ENCODE measurements at places on chromosomes 11 and 22.

GRCh38 chr11:19422276-19422675 lies 181.5 kb upstream of the E2F8 start:
- no peak for DNase-seq

DNA sequence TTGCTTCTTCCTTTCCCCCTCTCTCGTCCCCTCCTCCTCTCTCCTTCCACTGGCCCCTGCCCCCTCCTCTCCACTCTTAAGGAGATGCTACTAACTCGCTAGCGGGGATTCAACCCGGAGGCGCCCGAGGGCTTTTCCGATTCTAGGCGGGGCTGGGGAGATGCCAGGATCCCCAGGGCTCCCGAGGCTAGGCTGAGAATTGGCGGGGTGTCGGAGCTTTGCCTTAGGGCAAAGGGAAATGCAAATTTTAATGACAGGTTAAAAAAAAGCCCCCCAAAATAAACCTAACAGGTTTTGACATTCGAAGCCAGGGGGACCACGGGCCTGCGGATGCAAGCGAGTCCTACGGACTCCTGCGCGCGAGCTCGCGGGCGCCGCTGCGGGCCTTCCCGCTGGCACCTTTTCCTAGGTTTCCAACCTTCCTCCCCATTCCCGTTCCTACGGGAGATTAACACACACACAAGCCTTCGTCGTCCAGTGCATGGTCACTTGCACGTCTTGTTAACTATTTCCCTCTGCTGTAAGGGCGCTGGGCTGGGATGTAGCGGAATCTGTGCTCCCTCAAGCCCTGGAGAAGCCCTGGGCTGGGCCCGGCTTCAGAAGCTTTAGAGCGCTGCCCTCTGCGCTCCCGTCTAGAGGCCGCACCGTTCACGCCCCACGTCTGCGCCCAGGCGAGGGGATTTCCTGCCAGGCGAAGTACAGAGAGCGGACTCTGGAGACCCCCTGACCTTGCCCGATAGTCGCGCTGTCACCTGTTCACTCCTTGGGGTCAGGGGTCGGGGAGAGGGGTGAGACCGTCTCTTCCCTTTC lies 729 bp upstream of the ALX4 start:
- DNase-seq, result no peak

GRCh38 chr11:79087238-79087960 lies 353.4 kb downstream of the TENM4 start:
- DNase-seq, result no peak

DNA sequence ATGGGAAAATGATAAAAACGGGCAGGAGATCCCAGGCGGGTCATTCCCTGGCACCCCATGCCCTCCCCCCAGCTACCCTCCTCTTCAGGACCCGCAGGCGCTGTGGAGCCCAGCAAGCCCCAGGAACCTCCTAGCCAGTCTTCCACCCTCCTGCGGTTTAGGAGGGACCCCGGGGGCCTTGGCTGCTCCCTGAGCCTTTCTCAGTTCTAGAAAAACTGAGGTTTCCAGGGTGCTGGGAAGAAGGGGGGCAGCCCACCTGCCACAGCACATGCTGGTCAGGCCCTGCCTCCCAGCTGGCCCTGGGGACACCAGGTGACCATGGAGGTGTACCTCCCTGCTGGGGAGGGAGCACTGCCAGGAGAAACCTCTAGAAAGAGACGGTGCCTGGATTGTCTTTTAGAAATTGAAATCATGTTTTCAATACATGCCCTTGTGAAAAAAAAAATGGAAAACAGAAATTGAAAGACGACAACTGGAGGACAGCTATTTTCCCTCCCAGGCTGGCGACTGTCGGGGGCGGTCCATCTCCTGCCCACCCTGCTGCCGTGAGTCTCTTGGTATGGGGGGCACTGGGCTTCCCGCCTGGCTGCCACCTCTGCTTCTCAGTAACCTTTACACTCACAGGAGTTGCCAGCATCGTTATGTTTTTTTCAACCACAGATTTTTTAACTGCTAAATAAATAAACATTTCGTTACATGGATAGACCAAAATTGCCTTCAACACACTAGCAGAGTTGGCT lies 398.5 kb downstream of the TBC1D22A start:
- no peak for DNase-seq

- DNase-seq, result no peak
Observed at GRCh38 chr11:87954476-87954875, 220.8 kb downstream of the RAB38 start.

DNA sequence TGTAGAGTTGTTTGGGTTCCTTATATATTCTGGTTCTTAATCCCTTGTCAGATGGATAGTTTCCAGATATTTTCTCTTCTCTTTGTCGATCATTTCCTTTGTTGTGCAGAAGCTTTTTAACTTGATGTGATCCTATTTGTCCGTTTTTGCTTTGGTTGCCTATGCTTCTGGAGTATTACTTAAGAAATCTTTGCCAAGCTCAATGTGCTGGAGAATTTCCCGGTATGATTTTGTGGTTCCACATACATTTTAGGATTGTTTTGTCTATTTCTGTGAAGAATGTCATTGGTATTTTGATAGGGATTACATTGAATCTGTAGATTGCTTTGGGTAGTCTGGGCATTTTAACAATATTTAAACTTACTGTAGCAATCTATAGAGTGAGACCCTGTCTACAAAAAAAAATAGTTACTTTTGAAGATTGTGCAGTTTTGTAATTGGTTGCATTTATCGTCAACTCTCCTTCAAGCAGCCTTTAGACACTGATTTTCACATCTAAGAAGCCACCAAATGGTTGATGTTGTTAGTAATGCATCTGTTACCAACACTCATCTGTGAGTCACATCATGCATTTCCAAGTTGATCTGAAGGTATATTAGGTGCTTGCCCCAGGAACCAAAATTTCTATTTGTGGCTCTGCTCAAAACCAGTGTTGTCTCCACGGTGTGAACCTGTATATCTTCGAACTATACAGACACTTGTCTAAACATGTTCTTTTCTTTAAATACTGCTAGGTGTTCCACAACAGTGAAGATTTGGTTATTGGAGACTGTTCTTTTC lies 21.4 kb downstream of the XRCC6 start:
- DNase-seq, result no peak

Measured in NCI-H1105 (cell line).